ENCODE measurements at places on chromosomes 5 and 9.

- DNase-seq, result peak; percentile 55
Observed at GRCh38 chr9:90053027-90053426, 448.2 kb downstream of the GADD45G start.

DNA sequence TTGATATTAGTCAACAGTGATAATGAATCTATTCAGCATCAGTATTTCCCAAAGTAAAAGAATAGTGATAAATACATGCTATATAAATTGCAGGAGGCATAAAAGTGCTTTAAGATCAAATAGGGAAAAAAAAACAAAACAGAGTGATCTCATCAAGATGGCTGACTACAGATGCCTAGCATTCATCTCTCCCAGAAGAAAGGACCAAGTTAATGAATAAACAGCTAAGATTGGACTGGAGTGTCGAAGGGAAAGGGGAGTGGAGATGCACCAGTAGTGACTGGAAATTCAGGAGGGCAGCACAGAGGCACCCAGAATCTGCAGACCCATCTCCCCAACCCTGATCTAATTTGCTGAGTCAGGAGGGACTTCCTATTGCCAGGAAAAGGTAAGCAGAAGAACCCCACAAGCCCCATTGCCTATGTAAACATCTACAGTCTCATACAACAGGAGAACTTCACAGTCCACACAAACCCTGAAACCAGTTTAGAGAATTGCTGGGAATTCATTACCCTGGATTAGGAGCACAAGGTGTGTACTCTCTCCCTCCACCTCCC is 699.4 kb downstream of the PTPRD start:
- no peak for DNase-seq

DNA sequence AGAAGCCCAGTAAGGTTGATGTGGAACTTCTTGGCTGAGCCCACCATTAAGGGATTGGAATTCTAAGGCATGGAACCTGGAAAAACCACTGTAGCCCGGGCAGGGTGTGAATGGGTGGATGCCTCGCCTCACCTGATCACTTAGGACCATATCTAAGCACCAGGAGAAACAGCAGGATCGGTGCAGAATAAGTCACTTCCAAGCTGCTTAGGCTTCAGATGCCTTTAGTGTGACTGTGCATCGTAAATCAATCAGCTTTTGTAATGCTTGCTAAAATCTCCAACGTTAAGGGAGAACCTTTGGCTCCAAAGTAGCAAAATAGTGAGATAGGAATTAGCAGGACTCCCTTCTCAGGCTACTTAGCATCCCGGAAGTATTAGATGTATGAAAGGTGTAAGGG is 103.9 kb upstream of the MEGF10 start:
- DNase-seq, result no peak

- DNase-seq, result no peak
Observed at GRCh38 chr5:160477266-160477970, 55.8 kb downstream of the PTTG1 start.

- DNase-seq, result no peak
Observed at GRCh38 chr9:133725886-133726285, 12.3 kb downstream of the SARDH start.

GRCh38 chr5:158074992-158075769 is 216.2 kb upstream of the CLINT1 start:
- peak; percentile 62 for DNase-seq

GRCh38 chr5:101067429-101067828 is 164.3 kb upstream of the ST8SIA4 start:
- DNase-seq, result no peak

DNA sequence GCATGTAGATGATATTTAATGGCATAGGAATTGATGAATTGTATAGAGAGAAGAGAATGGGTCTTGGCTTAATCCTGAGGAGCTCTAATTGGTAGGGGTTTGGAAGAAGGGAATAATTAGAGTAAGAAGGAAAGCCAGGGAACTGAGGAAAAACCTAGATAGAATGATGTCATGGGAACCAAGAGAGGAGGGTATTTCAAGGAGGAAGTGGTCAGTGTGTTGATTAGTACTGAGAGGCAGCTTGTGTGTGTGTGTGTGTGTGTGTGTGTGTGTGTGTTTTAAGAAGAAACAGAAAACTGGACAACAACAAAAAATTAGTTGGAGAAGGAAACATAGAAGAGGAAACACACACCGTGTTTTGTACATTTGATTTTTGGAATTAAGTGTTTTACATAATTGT is 42.8 kb downstream of the MAST4 start:
- DNase-seq, result no peak

DNA sequence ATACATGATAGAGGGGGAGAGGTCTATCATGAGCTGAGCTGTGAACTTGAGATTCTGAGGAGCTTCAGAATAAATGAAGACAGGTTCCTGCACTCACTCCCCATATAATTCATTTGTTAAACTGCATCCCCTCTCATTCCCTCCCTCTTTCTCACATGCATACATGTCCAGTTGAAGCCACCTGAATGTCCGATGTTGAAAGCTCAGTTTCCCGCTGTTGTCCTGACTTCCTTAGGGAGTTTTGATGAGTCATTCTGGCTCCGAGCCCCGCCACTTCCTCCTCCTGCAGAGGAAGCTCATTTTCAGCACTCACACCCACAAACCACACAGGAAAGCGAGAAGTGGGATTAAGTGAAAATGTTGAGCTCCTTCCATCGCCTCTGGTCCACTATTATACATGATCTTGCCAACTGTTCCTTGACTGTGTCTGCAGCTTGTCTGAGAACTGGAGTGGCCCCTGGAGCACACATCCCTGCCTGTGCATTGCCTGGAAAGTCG is 121.2 kb downstream of the CEMIP2 start:
- peak; percentile 12 for DNase-seq

- DNase-seq, result peak; percentile 19
Observed at GRCh38 chr5:141135030-141135717, at the start of gene PCDHB5. Gene PCDHB5, plus strand, starts transcription at chr5:141135206. Its CDS starts 229 bp downstream, at chr5:141135435.

DNA sequence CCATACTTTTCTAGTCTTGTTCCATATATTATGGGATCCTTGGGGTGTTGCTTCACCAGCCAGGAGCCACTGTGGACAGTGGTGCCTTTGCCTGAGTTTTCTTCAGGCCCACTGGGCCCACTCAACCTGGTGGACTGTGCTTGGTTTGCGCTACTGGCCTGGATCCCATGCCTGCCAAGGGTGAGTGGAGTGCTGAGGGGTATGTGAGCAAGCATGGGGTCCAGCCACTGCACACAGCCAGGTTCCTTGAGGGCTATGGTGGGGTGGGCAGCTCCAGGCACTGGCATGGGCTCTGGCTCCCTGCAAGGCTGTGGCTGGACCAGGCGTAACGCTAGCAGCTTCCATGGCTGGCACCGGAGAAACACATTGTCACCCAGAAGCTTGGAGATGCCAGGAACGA is 13.2 kb upstream of the PRR16 start:
- DNase-seq, result no peak

DNA sequence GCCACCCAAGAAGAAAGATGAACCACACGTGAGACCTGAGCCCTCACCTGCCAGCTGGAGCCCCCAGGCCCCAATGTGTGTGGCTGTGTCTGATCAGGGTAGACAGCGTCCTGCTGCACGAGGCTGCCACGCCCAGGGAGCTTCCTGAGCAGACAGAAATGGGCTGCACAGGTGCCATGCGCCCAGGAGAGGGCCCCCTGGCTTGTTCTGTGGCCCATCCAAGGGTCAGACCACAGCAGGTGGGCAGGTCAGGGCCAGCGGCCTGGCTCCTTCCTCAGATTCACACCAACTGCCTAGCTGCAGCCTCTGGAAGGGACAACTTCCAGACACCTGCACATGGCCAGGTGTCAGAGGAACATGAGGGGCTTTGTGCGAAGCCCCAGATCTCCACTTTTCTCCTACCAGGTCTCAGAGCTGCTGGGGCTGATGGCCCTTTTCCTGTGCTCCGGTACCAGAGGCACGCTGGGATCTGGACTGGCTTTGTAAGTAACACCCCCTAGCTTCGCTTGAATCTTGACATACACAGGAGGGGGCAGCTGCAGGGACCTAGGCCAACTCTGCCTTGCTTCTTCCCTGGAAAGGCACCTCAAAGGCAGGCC is 10.8 kb downstream of the SARDH start:
- DNase-seq, result no peak

DNA sequence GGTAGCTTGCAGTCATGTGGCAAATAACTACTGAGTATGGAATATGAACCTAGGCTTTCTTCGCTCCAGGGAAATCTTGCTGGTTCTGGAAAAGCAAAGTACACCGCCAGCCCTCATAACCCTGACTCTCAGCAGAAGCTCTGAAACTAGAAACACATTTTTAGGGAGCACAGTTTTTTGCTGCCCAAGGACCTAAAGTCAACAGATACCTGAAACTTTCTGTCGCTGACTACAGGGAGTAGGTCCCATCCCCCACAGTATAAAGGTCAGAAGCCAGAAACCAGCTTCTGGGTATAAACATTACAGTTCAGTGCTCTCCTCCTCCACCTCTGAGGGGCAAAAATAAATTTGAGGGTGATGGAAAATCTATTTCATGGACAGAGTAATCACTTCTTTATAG is 3.0 kb downstream of the ATOX1 start:
- DNase-seq, result peak; percentile 26

DNA sequence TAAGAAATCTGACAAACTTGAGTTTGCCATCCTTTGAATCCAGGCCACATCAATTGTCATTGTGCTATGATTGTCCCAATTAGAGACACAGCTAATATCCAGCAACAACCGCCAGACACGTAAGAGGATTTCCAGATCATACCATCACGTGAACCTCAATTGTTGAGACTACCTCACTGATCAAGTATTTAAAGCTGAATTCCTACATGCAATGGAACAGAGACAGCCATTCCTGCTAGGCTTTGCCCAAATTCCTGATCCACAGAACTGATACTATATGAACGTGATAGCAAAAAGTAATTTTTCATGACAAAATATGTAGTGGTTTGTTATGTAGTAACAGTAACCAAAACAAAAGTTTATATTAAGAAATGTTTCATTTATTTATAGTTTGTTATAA is 657.7 kb downstream of the PRR16 start:
- DNase-seq, result no peak

DNA sequence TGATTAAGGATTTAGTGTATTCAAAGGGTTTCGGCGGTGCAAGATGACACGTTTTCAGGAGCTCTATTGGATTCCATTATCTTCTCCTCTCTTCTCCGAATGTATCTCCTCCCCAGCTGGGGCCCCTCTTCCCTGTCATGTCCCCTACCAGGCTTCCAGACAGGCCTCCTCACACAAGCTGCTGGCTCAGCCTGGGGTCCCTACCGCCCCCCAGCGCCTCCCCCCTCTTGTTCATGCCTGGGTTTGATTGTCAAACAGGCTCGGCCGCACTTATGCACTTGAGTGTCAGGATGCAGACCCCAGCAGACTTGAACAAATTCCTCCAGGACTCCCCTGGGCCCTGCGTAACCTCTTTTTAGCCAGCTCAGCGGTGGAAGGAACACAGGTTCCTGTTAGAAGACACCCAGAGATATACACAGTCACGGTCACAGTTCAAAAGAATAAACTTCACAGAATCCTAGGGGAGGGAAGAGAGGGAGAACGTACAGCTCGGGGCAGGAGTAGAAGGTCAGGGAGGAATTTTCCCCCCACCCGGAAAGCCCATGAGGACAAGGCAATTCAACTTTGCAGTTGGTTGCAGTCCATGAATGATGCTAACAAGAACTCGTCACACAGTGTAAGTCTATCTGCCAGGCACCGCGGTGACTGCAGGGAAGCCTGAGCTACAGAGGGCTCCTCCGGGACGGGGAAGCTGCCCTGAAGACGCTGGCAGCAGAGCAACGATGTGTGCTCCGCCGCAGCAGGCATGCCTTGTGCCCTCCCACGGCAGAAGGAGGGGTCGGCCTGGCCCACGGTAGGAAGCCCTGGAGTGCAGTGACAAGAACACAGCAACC is 560.0 kb downstream of the BNC2 start:
- DNase-seq, result no peak

DNA sequence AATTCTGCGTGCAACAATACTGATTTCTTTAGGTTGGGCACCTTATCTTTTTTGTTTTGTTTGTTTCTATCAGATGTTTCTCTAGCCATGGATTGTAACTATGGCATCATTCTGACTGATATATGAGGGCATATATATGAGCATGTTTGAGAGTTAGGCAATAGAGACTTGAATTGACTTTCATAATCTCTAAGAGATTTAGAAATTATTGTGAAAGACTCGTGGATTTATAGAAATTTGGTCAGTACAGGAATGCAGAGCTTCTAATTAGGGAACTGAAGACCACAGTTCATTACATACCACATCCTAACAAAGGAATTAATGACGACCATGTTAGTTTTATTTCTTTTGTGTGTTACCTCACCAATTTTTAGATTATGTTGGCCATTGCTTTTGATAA is 546.0 kb upstream of the GRAMD2B start:
- no peak for DNase-seq

GRCh38 chr5:59126708-59127573 is 544.1 kb downstream of the RAB3C start:
- no peak for DNase-seq

DNA sequence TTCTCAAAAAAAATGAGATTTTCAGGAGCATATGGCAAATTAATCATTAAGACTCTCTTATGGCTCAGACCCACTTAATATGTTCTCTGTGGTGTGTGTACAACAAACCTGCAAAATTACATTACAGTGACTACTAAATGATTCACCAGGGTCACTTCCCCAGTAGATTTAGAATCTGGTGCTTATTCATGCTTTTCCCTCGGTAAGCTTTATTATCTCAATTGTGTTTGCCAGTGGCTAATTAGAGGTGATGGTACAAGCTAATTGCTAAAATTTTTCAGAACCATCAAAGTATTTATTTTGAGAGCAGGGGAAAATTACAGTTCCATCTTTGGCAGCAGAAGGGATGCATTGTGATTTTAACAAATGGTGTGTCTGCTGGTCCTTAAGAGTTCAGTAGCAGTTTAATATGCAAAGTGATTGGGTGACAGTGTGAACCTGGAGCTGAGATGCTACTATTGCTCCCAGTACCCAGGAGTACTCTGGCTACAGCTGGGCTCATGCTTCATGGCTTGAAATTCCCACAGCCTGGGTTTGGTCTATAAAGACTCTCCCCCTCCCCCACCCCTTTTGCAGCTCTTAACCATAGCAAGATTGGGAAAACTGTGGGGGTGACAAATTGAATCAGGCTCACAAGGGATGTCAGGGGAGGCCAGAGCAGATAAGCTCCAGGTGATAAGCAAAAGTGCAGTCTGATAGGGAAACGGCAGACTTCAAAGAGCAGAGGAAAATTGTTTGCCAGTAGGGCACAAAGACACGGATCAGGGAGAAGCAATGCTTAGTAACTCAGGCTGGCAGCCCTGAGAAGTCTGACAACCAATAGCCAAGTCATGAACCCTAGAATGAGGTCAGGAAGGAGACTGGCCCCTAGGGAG is 92.8 kb upstream of the RAD23B start:
- DNase-seq, result no peak

DNA sequence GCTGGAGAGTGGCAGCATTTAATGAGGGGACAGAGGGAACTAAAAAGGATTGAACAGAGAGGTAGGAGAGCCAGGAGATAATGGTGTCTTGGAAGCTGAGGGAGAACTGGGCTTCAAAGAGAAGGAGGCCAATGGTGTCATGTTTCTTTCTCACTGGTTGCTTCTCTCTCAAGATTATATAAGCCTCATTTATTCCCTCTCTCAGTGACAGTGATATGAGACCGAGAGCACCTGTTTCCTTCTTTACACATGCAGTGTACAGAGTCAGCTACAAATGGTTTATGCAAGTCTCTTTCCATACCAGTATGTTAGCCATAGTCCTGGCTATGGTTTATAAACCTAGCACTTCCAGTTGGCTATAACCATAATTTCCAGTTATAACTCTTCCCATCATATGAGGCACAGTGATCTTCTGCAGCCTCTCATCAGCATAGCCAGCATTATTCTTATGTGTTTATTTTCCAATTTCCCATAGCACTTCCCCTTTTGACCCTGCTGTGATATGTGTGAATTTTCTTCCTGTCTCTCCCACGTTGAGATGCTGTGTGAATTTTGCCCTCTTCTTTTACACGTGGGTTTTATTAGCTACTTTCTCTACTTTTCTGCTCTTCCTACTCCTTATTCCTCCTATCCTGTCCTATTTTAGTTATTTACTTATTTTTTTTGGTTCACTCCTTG is 71.2 kb downstream of the UNC13B start:
- DNase-seq, result no peak
